ENCODE measurements at places on chromosomes 1 and 21.

DNA sequence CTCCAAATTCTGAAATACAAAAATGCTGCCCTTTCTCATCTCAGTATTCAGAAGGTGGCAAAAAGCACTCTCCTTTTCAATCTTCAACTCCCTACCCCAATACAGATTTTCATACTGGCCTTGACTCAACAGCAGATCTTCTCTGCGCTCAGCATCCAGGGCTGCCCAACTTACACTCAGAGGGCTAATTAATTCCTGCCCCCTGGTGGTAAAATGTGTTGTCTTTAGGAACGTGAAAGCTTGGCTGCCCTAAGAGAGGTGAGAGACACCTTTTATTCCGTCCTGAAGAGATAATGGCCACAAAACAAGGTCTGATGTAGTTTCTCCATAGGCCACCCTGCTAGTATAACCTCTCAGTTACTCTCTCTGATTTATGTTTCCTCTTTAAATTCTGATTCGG, 25.0 kb downstream of the KRTAP24-1 start:
- DNase-seq = no peak

GRCh38 chr1:44828841-44829440, 14.1 kb downstream of the PTCH2 start:
- DNase-seq = no peak

GRCh38 chr1:71242239-71242638, 161.4 kb upstream of the ZRANB2 start:
- DNase-seq = no peak

GRCh38 chr1:39348278-39348677, 143.2 kb upstream of the BMP8A start:
- no peak for DNase-seq

DNA sequence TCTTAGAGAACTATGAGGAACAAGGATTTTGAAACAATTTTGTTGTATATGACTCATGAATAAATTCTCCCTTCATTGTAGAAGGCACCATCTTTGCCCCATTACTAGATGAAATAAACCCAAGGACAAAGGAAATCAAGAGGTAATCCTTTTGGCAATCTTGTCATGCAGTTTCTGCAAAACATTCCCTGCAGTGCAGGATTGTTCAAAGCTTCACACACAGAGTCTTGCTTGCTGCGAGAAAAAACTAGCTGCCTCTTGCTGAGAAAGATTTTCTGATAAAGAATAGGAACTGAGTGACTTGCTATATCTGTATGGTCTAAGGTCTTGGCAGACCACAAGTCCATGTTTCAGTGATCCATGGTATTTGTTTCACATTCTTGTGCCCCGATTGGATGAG, 657.4 kb upstream of the ADGRL4 start:
- DNase-seq = no peak

DNA sequence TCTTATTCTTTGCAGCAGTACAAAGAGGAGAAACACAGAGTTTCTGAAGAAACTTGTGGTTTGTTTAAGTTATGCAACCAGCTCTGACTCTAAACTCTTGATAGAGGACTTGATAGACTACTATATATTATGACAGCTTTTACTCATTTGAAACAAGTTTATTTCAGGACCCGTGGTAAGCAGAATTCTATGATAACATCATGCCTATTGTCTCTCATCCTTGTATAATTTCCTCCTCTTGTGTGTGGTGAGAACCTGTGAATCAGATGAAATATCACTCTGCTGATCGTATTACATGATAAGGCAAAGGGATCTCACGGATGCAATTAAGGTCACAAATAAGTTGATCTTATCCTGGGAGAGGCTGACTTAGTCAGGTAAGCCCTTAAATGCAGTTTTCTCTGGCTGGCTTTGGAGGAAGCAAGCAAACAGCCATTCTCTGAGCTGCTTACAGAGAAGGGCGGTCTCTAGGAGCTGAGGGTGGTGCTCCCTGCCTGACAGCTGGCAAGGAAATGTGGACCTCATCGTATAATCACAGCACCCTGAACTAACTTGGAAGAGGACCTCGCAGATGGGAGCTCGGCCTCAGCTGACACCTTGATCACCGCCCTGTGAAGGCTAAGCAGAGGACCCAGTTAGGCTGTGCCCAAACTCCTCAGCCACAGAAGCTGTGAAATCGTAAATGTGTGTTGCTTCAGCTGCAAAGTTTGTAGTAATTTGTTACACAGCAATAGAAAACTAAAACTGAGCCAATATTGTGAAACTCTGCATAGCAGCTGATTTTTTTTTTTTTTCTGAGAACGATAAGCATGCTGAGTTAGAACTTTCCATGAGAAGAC, 151.1 kb upstream of the DPT start:
- DNase-seq = no peak

- DNase-seq = no peak
Measured at GRCh38 chr1:237972186-237972585, 81.5 kb upstream of the ZP4 start.

- DNase-seq = no peak
Measured at GRCh38 chr1:18479454-18479853, 1.3 kb upstream of the KLHDC7A start.

- DNase-seq = no peak
Measured at GRCh38 chr1:65924471-65924870, 131.8 kb downstream of the PDE4B start.

GRCh38 chr1:213987422-213987926, 299 bp upstream of the PROX1 start:
- no peak for DNase-seq
